ENCODE measurements at places on chromosomes 11 and 22.
A peak's percentile ranks its signal among the peaks of the same experiment; 100 is the strongest.

- peak; percentile 19 for DNase-seq
Observed at GRCh38 chr22:44192816-44193534, 12.2 kb downstream of the PARVG start.

DNA sequence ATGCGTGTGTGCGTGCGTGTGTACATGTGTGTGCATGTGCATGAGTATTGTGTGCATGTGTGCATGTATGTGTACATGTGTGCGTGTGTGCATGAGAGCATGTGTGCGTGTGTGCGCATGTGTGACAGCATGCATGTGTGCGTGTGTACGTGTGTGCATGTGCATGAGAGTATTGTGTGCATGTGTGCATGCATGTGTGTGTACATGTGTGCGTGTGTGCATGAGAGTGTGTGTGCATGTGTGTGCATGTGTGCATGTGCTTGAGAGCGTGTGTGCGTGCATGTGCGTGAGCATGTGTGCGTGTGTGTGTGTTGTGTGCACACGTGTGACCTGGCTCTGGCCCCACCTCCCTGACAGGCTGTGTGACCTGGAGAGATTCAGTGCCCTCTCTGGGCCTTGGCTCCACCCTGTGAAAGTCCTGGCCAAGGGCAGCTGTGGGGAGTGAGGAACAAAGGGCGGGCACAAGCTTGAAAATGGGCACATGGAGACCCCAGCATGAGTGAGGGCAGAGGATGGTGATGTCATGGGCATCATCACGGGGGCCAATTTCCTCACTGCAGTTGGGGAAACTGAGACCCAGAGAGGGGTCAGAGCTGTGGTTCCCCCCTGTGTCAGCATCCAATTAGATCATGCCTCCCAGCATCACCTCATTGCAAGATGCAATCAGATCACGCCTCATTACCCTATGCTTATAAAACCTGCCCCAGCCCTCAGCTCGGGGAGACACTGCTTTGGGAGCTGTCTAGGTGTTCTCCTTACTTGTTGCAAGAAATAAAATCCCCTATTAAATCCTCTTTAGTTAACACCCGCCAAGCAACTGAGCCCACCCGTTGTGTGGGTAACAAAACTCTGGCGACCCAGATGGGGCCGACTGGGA is 658 bp downstream of the ACY3 start:
- no peak for DNase-seq

DNA sequence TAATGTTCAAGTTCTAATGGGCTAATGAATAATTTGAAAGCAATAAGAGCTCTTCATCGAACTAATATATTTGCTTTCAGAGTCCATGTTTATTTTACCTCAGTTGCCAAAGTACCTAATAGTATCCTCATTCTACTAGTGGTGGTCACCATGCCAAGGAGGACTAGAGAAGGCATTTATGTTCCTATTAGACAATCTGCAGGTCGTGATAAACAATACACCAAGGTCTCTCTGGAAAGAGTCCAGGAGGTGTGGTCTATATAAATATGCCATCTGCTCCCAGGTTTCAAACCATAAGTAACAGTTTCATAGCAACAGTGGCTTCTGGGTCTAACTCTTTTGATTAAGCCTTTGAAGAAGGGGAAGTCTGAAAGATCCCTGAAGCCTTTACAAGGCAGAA is 42.9 kb downstream of the ARFGAP3 start:
- DNase-seq = peak; percentile 31

- DNase-seq = no peak
Observed at GRCh38 chr11:101446238-101446637, 137.6 kb downstream of the TRPC6 start.

DNA sequence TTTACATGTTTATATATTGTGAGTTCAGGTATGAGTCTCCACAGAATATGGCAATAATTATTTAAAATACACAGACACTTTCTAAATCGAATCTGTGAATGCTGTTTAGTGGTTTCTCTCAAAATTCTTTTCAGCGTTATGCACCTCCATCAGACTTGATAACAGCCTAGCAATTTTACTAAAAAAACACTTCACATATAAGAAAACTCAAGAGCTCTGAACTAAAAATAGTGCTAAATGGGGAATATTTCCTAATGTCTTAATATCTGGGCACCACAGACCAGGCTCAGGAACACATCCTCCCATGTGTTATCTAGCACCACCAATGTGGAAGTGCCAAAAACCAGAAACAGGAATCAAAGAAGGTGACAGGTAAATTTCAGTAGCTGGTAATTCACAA is 47.9 kb downstream of the ARHGAP32 start:
- no peak for DNase-seq

- DNase-seq = no peak
Observed at GRCh38 chr11:106959800-106960199, 58.5 kb downstream of the GUCY1A2 start.

DNA sequence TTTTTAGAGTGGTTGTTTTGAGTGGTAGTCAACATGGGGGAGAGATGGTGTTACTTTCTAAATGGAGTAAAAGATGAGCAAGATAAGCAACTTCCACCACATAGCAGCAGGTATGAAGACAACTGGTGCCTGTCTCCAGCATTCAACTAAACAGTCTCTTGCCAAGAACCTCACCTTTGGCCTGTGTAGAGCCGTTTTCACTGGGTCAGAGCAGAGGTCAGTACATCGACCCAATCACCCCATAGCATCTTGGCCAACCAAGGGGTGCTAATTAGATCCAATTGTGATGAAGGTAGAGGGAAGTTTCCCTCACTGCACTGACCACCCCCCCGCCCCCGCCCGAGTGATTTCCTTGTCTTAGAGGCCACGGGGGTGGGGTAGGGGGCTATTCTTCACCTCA is 188.2 kb downstream of the BLID start:
- DNase-seq = no peak

DNA sequence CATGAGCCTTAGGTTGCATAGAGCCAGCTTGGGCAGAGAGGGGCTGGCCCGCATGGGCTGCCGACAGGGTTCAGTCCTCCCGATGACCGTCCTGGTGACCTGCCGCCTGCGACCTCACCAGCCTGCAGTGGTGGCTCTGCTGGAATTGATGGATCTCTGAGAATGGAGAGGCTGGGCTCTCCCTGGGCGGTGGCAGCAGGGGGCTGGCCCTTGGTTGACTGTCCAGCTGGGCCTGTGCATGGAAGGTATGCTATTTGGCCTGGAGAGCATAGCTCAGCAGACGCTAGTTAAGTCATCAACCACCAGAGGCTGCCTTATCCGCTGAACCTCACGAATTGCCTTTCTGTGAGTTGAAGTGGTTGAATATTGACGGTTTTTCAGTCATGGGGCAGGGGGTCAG is 19.7 kb downstream of the GRAMD4 start:
- DNase-seq = no peak

GRCh38 chr11:45968901-45969300 is 46.4 kb downstream of the LARGE2 start:
- no peak for DNase-seq

DNA sequence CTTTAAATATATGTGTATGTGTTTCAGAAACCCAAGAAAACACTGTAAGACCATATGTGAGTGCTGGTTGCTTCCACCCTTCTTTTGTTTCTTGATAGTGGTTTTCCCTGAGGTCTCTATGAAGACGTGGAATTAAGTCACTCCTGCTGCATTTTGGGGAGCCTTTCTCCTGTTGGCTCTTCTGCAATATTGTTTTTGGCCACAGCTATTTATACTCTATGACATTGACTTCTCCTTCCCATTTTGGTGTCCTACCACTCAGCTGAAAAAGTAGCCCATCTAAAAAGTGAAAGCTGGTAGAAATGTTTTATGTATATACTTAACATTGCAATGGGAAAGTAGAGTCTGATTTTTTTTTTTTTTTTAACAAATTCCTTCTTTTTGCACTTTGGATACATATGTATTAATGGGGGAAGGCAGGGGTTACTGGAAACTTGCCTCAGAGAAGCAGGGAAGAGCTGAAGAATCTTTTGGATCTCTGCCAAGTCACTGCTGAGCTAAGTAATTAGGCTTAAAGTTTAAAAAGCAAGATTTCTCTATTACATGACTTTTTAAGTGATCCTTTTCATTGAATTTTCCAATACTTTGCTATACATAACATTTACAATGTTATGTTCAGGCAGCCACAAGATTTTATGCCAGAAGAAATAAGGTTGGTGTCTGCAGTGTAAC is 1.8 kb downstream of the TTC17 start:
- peak; percentile 36 for DNase-seq

GRCh38 chr11:332651-333480 is 12.2 kb upstream of the IFITM3 start:
- DNase-seq = no peak

GRCh38 chr11:34382532-34383276 is 24.9 kb upstream of the ABTB2 start:
- DNase-seq = peak; percentile 69

Measured in common myeloid progenitor, CD34-positive (primary cell).